ENCODE measurements at places on chromosomes 11 and 22.

GRCh38 chr22:49185312-49185969 lies 642.2 kb downstream of the BRD1 start:
- DNase-seq, result no peak

- no peak for DNase-seq
Measured at GRCh38 chr11:30573951-30574350, 12.2 kb downstream of the MPPED2 start.

DNA sequence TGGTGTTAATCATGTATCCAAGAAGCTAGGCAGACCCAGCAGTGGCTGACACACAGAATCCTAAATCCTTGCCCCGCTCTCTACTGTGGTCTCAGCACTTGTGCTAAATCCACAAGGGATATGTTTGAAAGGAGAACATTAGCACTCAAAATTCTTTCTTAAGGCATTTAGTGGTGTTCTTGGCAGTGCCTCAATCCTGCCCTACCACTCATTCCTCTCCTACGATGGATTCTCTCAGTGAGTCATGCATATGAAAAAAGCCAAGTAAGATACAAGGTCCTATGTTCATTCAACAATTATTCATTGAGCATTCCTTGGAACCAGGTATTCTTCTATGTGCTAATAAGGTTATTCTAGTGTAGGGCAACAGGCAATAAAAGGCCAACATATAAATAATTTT lies 31.2 kb downstream of the RRP8 start:
- DNase-seq, result no peak

- no peak for DNase-seq
Measured at GRCh38 chr11:78764946-78765345, 190.3 kb upstream of the NARS2 start.

Measured in activated CD4-positive, alpha-beta T cell treated with anti-CD3 and anti-CD28 coated beads for 24 hours (primary cell).